ENCODE measurements at places on chromosomes 2 and 18.

DNA sequence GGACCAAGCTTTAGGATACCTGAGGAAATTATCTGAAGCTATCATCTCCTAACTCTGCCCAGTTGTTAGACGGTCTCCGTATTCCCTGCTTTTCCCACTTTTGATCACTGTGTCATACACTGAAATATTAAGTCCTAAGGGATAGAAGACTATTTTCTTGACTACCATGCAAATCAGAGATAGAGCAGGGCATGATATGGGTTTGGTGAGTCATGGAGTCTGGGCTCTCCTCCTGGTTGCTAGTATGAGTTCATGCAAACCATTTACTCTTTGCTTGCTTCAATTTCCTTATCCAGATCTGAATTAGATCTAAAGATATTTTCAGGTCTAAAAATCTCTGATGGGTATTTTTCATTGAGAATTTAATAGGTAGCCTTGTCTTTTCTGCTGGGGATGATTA, 55.0 kb downstream of the EHBP1 start:
- DNase-seq, result no peak

DNA sequence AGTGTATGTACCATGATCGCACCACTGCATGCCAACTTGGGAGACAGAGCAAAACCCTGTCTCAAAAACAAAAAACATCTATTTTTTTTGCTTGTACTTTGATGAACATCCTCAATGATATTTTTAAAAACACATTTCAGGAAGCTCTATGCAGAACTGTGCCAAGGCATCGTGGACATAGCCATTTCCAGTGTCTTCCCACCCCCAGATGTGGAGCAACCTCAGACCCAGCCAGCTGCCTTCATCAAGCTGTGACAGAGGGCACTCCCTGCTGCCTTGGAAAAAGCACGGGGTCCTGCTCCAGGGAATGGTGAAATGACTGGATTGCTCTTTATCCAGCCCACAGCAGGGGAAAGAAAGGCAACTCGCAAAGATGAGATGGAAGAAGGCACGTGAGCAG, 13.7 kb upstream of the POLR1B start:
- DNase-seq, result no peak

GRCh38 chr18:76909439-76909838, 87.1 kb downstream of the ZNF236 start:
- DNase-seq, result no peak

- DNase-seq, result no peak
Observed at GRCh38 chr2:70994009-70994698, 519 bp downstream of the TEX261 start.

DNA sequence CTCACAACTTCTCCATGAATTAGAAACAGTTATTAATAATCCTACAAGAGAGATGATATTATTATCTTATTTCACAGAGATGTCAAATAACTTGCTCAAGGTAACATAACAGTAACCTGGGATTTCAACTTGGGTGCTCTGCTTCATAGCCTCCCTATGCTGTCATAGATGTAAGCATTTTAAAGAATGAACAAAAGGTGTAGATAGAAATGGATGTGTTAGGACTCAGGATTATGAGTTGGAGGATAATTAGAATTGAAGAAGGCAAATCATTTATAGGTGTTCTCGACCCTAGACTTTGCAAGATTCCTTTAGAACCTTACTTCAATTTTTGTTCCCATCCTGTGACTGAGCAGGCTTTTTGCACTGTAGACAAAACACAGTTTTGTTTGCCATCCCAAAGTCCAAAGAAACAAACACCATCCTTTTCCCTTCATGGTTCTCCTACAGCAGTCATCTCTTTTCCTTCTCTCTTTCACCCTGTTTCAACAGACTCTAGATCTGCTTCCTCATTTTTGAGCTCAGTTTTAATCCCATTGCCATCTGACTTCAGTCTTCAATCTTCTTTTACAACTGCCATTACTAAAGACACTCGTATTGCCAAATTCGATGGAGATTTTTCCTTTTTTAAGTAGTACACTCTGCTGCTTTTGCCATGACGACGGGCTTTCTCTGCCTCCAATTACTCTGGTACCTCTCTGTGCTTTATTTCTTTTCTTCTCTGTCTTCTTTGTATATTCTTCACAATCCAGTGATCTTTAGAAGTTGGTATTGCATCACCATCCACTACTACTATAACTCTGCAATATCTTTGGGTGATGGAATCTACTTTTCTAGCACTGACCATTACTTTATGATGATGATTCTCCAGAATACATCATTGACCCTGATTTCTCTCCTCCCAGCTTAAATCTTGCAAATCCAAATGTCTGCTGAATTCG, 4.5 kb downstream of the HNMT start:
- DNase-seq, result no peak
